ENCODE measurements at places on chromosomes 3 and 15.

- no peak for DNase-seq
Observed at GRCh38 chr3:176690083-176690869, 507.0 kb downstream of the TBL1XR1 start.

- DNase-seq: no peak
Observed at GRCh38 chr15:48989170-48989569, 25.5 kb upstream of the SHC4 start.

GRCh38 chr15:70879401-70879800, 12.8 kb downstream of the THAP10 start:
- DNase-seq: no peak

GRCh38 chr3:135148398-135149020, 353.4 kb downstream of the EPHB1 start:
- no peak for DNase-seq

- DNase-seq: no peak
Observed at GRCh38 chr15:89903858-89904130, 9.0 kb downstream of the ARPIN start.

DNA sequence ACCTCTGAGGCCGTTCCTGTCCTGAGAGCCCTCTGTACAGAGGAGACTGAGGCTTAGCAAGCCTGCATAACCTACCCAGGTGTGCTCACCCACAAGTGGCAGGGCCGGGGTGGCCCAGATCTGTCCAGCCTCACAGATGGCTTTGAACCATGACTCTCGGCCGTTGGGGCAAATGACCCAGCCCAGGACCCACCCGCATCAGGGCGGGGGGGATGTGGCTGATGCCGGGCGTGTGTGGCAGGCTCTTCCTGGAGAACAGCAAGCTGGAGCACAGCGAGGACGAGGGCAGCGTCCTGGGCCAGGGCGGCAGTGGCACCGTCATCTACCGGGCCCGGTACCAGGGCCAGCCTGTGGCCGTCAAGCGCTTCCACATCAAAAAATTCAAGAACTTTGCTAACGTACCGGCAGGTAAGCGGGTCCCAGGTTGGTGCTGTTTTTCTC, 133.5 kb downstream of the LRRK1 start:
- no peak for DNase-seq

GRCh38 chr15:95793231-95793630, 537.3 kb upstream of the NR2F2 start:
- no peak for DNase-seq

- DNase-seq: no peak
Observed at GRCh38 chr3:15324379-15324808, 8.0 kb downstream of the SH3BP5 start.

- DNase-seq: no peak
Observed at GRCh38 chr3:151350656-151351055, 21.3 kb upstream of the P2RY13 start.

DNA sequence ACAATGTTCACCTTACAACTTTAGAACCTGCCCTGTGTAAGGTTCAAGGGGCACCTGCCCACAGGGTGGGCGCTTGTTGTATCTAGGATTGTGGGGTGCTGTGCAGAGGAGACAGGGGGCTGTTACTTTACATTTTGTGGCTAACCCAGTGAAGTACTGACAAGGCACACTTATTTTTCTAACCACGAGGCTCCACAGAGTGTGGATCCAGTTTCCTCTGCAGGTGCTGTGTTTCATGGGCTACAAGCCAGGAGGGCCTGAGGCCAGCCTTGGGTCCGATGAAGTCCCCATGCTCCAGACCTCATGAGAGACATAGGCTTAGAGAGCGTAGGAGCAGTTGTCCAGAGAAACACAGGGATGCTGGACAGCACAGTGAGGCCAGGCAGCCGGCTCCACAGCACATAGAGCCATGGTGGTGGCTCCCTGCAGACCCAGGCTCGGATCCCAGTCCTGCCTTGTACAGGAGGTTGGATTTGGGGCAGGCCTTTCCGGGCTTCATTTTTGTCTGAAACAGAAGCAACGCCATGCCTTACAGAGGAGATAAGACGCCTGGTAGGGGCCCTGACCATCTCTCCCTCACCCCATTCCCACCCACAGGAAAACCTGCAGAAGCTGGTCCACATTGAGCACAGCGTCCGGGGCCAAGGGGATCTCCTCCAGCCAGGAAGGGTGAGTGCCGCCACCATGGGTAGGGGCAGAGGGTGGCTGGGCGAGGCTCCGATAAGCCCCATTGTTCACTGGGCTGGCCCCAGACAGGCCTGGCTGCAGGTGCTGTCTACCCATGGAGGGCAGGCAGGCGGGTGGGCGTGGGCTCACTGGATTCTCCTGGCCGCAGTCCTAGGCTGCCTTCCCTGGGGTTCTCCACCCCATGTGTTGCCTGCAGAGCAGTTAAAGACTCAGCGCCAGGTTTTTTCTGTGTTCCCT, 40.1 kb upstream of the NR2C2 start:
- DNase-seq: no peak

DNA sequence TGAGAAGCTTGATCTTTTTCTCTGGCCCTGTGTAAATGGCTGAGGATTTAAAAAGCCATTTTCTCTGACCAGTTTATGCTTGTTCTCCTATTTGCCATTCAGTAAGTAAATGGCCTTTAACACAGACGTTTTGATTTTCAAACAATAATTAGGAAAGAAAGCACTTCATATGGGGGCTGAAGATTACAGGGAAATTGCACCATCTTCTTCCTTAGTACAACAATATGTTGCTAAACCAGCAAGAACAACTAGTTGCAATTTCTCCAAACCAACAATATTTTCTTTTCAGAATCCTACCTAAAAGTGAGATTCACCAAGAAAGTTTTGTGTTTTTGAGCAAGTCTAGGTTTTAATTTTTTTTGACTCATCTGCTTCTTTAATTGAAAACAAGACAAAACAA, 80.5 kb upstream of the CCNL1 start:
- DNase-seq: no peak

- DNase-seq: no peak
Observed at GRCh38 chr3:61979638-61980037, 393.7 kb downstream of the FEZF2 start.

- no peak for DNase-seq
Observed at GRCh38 chr3:177045767-177046166, 151.5 kb downstream of the TBL1XR1 start.

DNA sequence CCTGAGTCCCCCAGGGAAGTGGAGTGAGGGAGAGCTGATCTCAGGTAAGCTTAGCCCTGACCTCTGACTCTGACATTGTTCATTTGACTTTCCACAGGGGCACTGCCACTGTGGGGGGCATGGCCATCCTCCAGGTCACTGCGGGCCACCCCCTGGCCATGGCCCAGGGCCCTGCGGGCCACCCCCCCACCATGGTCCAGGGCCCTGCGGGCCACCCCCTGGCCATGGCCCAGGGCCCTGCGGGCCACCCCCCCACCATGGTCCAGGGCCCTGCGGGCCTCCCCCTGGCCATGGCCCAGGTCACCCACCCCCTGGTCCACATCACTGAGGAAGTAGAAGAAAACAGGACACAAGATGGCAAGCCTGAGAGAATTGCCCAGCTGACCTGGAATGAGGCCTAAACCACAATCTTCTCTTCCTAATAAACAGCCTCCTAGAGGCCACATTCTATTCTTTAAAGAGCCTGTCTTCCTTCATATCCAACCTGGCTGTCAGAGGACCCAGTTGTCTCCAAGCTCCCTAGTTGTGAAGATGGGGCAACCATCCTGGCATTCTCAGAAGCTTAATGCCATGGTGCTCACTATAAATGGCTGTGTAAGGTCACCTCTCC, 1.9 kb upstream of the DISP2 start:
- no peak for DNase-seq

GRCh38 chr3:20546636-20547035, 360.6 kb upstream of the SGO1 start:
- no peak for DNase-seq

DNA sequence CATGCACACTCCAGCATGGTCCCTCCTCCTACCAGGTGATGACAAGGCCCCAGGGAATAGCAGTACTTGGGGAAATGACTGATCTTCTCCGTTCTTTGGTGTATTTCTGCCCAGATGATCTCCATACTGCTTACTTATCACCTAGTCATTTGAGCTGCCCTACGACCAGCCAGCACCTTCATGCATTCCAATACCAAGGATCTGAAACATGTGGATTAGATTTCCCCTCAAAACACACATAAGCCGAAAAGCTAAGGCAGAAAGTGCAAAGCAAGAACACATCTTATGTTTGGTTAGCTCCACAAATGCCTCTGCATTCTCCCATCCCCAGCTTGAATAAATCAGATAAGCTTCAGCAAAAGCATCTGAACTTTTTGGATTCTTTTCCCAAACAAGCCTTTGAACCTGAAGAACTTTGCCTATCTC, 64.8 kb upstream of the BCL6 start:
- no peak for DNase-seq

DNA sequence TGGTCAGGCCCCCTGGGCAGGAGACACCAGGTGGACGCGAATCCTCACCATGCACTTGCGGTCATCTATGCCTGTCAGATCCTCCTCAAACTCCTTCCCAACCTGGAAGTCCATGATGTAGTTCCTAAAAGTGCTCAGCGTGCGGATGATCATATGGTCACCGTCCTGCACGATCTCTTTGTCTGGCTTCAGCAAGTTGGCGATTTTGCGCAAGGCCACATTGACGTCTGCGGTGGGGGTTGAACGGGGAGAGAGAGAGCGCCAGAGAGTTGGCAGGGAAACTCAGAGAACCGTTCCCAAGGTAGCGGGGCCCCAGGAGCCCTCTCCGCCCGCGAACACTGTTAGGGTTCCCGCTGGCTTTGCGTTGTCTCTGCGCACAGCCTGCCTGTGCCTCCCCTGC, 809 bp downstream of the RBP1 start:
- no peak for DNase-seq

GRCh38 chr3:141959589-141960554, 83.4 kb downstream of the ATP1B3 start:
- no peak for DNase-seq

DNA sequence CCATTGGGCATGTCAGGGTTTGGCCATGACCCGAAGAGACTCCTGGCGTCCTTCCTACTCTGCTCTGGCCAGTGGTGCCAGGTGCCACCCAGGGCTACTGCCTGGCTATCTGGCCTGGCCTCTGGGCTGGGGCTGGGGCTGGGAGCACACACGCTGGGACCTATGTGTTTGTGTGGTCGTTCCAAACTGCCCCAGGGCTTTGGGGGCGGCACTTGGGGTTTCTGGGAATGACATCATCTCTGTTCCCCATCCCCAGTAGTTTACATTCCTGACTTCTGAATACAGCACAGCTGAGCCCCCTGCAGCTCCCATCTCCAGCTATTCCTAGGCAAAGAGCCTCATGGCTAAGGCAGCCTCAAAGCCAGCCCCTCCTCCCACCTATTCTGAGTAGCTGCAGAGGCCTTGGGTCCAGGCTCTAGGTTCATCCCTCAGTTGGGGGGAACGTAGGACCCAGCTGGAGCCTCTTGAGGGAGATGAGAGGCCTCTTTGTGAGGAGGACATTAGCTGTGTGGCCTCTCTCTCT, 24.3 kb downstream of the PLEKHO2 start:
- no peak for DNase-seq

DNA sequence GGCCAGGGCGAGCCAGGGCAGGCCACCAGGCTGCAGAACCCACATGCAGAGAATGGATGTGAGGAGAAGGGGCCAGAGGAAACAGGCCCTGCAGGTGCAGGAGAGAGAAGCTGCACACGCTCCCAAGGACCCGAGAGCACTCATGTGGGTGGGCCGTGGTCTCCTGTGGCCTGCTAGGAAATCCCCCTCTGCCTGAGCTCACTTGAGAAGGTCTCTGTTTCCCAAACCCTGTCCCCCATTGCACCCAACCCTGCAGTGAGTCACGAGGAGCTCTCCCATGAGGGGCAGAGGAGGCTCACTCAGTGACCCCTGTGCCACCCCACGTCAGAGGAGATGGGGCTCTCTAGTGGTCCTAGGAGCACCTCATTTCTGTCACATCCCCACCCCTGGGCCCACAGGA, 111.1 kb downstream of the KLF13 start:
- DNase-seq: peak; percentile 75

DNA sequence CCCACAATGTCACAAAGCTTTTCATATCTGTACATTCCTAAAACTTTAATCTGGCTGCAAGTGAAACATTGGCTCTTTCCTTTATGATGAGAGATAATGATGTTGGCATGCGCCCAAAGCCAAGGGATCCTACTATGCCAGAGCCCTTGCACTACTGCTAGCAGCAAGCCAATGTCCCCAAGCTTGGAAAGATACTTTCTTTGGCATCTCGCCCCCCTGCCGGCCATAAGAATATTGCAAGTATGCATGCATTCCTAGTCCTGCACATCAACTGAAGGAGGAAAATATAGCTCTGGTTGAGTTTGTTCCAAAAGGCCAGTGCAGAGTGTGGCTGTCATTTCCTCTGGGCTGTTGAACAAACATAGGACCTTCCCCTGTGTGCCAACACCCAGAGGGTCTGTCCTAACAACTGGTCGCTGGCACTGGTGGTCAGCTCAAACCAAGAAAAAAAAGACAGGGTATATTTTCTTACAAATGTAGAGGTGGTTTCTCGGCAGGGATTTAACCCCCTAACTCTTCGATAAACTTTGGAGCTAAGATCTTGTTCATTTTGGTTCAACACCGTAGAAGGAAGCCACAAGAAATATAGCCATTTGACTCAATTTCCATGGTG, 120.9 kb upstream of the ZBED2 start:
- peak; percentile 38 for DNase-seq

GRCh38 chr3:17945799-17946399, 203.5 kb upstream of the TBC1D5 start:
- DNase-seq: no peak

- no peak for DNase-seq
Observed at GRCh38 chr3:54736459-54736858, 191.4 kb downstream of the LRTM1 start.

GRCh38 chr15:41416128-41416741, 660 bp upstream of the RTF1 start:
- no peak for DNase-seq

DNA sequence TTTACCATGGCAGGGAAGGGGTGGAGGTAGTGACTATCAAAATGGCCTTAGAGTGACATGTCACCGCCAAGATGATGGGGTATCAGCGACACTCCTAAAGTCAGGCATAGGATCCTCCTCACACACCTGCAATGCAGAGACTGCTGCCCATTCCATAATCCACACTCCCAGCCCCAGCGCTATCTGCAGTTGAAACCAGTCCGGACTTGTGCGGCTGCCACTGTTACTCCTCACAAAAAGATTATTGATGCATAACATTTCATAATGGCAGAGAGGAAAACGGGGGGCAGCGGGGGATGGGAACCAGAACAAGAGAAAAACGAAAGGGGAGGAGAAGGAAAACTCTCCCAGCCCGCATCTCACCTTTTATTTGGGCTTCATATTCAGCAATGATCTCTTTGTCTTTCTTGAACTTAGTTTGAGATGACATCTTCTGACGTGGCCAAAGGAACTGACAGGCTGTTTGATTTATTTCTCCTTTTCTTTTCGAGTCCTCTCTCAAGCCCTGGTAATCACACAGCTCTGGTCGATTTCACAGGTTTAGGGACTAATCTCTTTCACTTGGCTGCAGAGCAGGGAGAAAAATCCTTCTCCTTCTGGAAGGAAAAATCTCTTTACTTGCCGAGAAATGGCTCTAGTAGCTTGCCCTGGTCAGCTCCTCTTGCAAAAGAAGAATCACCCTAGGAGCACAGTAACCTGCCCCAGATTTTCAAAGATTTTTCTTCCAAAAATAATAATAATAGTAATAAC, 749 bp downstream of the SRGAP3 start:
- no peak for DNase-seq

- DNase-seq: no peak
Observed at GRCh38 chr3:3753416-3753815, 45.8 kb upstream of the LRRN1 start.
